ENCODE measurements at places on chromosomes 16 and 17.

DNA sequence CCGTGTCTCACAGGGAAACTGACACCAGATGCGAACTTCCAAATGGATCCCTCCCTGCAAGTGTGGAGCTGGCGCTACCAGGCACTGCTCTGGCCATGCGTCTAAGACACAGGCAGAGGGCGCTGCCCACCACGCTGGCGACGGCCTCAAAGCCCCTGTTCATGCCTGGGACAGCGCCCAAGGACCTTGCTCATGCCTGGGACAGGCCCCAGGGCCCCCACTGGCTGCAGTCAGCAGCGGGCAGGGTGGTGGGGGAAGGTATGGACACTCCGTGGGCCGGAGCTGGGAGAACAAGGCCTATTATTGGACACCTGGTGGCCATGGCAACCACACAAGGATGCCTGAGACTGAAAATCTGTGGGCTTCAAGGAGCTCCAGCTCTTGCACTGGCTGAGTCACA is 8.8 kb downstream of the ZG16B start:
- peak; percentile 37 for DNase-seq

- DNase-seq = no peak
These were observed 526 bp downstream of the MRPS23 start for GRCh38 chr17:57849163-57849873.

GRCh38 chr17:82638183-82638773 is 10.0 kb downstream of the WDR45B start:
- no peak for DNase-seq

DNA sequence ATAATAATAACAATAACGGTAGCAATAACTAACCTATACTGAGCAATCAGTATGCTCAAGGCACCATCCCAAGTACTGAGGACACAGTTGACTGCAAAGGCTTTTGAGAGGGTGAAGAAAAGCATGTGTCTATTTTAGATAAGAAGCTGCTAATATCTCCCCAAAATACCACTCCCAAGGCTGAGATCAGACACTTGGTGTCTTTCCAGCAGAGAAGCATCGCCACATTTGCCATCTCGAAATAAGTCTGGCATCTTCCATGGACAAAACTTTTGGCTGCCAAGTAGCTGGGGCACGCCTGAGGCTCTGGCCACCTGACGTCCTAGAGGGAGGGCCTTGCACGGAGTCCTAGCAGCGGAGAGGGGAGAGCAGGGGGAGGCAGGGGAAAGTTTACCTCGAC is 39.0 kb downstream of the ZNF423 start:
- no peak for DNase-seq

DNA sequence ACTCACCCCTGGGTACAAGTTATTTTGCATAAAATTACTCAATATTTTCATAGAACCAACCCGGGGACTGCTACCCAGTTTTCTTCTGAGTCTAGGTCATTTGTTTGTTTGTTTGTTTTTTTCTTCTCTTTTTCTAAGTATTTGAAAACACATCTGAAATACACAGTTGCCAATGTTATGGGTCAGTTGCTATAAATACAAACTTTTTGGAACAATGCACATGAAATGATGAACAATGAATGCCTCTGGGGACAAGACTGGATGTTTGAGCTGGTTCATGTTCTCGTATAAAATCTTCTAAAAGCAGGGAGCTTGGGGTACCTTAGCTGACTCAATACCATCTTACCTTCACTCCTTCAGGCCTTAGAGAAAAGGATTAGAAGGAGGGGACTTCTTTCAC is 30.5 kb downstream of the TMEM238L start:
- DNase-seq = no peak

GRCh38 chr17:32356750-32357149 is 6.8 kb downstream of the ZNF207 start:
- DNase-seq = no peak

- peak; percentile 40 for DNase-seq
These were observed at the start of gene ABCC1 for GRCh38 chr16:15949210-15950160. Gene ABCC1, plus strand, starts transcription at chr16:15949616. Its CDS starts 136 bp downstream, at chr16:15949752.

DNA sequence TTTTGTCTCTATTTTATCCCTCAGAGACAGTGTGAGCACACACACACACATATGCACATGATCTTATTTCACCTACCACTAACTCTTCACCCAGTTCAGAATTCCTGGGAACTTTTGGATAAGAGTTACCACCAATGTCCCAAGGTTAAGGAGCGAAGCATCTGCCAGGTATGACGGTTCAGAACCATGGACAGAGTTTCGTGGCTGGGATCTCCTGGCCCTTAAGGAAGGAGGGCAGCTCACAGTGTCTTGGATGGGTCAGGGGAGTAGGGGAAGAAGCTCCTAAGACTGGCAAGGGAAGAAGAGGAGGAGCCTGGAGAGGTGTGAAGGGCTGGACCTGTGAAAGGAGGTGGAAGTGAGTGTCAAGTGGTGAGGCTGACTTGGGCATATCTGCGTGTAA is 23.0 kb upstream of the TMEM132E start:
- no peak for DNase-seq

DNA sequence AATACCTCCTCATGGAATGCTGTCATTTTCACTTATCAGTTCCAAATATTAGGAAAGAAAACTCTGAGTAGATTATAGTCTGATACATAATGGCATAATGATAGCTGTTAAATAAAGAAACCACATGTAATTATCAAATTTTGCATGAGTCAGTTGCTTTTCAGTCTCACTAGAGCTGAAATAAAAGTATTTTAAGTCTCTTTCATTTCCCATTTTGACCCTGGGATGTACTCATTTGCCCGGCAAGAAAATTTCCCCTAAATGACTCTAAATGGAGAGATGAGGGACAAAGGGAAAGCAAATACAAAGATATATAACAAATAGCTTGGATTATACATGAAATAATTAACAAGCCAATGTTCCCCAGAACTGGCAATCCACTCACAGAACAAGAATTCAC is 47.9 kb upstream of the CPHXL start:
- DNase-seq = no peak

DNA sequence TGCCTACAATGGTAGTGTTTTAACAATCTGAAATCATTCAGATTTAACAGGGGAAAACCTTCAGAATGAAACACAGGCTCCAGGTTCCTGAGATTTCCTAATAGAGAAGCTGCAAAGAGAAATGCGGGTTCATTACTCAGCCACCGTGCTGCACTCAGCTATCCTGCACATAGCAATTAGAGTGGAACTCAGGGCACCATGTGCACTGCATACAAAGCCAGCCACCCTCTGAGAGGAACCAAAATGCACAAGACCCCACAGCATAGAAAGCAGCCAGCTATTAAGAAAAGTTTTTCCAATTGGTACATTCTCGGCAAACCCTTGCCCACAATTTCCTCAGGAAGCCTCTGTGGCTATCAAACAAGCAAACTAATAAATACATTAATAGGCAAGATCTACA is 37.4 kb downstream of the TOM1L2 start:
- DNase-seq = no peak

DNA sequence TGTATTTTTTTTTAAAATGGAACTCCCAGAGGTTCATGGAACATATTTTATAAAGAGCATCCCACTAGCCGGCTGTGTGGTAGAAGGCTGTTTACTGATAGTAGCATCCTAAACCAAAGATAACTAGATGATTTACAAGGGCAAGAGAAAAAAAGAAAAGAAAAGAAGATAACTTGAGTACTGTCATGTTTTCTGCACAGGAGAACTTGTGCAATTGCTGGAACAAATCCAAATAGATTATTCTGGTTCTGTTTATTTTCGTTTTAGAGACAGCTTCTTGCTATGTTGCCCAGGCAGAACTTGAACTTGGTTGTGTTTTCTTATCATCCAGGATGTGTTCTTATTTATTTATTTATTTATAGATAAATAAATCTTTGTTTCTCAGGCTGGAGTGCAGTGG is 20.9 kb upstream of the PPM1D start:
- DNase-seq = no peak

- no peak for DNase-seq
These were observed 9.2 kb upstream of the PRKCB start for GRCh38 chr16:23826528-23827045.

GRCh38 chr17:61555127-61555566 is 35.9 kb downstream of the NACA2 start:
- DNase-seq = no peak

DNA sequence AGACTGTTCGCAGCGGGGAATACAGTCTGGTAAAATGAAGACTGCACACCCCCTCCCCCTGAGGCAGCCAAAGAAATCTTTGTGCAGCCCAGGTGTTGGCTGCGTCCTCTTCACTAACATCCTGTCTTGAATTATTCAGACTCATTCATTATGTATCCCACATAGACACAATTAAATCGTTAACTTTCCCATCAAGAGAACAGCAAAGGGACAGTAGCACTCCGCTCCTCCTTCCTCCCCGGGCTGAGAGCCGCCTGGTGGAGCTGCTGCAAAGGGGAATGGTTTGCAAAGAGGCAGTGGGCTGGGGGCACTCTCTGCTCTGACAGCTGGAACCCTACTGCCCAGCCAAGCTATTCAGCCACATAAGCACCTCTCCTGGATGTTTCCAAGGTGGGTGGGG is 290.0 kb upstream of the SOX9 start:
- no peak for DNase-seq

- no peak for DNase-seq
These were observed 95.2 kb downstream of the C16orf78 start for GRCh38 chr16:49468611-49469310.

GRCh38 chr17:69373069-69373468 is 41.4 kb upstream of the MAP2K6 start:
- no peak for DNase-seq

DNA sequence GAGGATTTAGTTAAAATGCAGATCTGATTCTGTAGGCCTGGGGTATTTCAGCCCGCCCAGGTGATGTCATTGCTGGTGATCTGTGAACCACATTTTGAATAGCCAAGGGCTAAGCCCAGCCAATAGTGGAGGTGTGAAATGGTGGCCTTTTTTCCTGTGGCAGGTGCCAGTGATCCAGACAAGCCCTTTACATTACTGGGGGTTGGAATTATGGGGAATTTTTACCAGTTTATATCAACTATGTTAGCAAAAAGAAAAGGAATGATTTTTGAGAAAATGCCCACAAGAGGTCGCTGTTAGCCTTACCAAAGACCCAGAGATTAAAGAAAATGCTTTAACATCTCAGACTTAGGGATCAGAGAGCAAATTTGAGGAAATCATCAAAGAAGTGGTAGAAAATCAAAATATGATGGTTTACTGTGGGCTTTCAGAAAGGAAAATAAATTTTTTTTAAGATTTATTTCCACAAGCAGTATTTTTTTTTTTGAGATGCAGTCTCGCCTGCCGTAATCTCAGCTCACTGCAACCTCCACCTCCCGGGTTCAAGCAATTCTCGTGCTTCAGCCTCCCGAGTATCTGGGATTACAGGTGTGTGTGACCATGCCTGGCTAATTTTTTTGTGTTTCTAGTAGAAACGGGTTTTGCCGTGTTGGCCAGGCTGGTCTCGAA is 3.9 kb downstream of the VPS35L start:
- no peak for DNase-seq

GRCh38 chr17:31754239-31754945 is 104.7 kb downstream of the COPRS start:
- DNase-seq = no peak

GRCh38 chr17:35117984-35118383 is 1.7 kb downstream of the RAD51D start:
- DNase-seq = no peak

- DNase-seq = no peak
These were observed 258.7 kb downstream of the SOX9 start for GRCh38 chr17:72379516-72379915.

GRCh38 chr17:29620271-29620670 is 2.4 kb downstream of the CORO6 start:
- DNase-seq = no peak

DNA sequence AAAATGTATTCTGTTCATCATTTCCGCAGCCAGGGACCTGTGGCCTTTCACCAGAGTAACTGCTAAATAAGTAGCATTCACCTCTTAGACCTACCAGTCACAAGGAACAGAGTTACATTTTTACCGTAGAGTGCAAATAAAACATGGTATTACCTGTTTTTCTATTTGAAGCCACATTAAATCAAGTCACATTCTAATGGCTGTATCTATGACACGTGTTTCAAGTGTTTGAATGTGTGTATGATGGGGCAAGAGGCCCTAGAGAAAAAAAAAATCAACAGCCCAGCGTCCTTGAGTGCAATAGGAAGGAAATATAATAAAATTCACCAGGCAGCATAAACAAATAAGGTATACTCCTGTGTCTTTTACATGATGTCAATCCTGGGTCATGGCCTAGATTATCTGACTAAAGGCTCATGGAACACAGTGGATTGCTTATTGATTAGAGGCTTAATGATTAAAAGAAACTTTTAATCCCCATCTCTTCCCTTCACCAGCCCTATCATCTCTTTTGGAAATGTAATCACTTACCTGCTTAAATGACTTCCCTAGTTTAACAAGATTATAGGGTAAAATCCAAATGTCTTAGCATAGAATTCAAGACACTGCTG is 168.7 kb upstream of the CDH5 start:
- no peak for DNase-seq

DNA sequence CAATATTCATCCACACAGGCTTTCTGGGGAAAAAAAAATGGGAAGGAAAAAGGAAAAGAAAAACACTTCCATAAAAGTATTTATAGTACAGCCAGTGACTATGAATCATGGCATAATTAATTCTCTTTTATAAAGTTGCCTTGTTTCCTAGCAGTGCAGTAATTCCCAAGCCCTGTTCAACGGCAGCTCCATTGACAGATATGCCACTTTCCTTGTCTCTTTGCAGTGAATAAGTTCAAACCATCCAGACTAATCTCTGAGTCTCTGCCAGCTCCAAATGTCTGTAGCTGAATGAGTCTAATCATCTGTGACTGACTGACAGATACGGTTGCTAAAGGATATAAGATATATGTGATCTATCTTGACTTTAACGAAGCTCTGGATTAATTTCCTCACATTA is 52.9 kb upstream of the KCNJ16 start:
- DNase-seq = no peak

- no peak for DNase-seq
These were observed 3.3 kb upstream of the KRTAP4-4 start for GRCh38 chr17:41163828-41164227.

DNA sequence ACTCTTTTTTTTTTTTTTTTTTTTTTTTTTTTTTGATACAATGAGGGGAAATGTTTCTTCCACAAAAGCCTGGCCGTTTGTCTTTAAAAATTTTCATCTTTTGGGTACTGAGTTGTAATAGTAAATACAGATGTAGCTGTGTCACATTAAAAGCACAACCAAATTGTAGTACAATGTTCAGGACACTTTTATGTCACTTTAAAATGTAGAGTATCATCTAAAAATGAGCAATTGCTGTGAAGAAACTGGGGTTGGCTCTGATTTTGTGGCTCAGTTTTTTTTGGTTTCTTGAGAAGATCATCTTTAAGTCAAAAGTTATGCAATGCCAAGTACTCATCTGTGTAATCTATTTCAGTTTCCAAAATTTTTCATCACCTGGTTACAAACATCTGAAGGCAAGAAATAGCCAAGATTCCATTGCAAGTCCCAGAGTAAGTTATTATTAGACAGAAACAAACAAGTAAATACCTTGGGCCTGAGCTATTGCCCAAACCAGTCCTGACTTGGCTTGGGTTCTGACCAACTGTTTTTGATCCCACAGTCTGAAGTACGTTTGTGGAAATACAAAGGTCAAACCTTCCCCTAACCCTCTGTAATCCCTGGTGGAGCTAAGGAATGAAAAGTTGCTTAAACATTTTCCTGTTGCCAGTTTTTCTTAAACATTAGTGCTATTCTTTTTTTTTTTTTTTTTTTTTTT is 717.2 kb downstream of the WWOX start:
- no peak for DNase-seq
